ENCODE measurements at places on chromosomes 6 and 20.

GRCh38 chr6:28807682-28808280 is 116.0 kb downstream of the TRIM27 start:
- DNase-seq: no peak

GRCh38 chr6:158686791-158687381 is 37.0 kb downstream of the SYTL3 start:
- DNase-seq: no peak

GRCh38 chr6:105507811-105508210 is 104.9 kb upstream of the PREP start:
- DNase-seq: no peak

- DNase-seq: no peak
Observed at GRCh38 chr20:1856424-1856823, 38.8 kb upstream of the SIRPA start.
